ENCODE measurements at places on chromosomes 6 and 20.

- no peak for DNase-seq
These were observed at the start of gene GRIK2 for GRCh38 chr6:101393251-101393828. Gene GRIK2, plus strand, starts transcription at chr6:101393708.

DNA sequence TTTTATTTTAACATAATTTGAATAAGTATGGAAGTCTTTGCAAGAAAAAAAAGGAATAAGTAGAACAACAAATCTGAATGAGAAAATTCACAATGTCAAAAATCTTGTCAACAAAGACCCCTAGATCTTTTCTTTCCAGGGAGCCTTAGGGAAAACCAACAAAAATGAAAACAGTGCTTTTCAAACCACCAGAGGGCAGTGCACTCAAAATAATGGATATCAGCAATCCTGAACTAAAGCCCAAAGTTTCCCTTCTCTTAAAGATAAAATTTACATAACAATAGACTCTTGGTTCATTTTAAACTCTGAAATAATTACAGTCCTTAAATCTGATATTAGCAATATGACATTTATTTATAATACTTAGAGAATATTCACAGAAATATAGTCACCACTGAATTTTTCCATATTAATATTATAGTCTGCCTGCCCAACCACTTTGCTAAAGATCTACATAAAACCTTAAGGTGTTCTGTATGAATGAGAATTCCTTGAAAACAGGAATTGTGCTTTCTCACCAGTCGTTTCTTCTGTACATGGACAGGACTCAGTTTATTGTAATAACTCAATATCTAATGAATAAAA lies 105.3 kb upstream of the BMP5 start:
- DNase-seq = no peak

DNA sequence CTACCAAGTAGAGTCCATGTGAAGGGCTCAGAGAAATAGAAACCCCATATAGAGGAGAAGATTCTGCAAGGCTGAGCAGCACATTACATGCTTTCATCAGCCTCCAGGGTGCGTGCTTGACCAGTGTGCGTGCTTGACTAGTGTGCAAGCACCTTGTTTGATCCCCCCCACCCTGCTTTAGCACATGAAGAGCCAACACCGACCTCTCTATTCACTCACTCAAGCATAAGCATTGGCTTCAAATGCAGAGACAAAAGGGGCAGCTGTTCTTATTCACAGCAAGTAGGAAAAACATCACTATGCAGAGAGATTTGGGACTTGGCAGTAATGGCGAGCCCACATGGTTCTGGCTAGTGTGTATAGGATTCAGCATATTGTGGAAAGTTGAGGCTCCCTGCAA lies 278.7 kb upstream of the RNF217 start:
- DNase-seq = no peak

DNA sequence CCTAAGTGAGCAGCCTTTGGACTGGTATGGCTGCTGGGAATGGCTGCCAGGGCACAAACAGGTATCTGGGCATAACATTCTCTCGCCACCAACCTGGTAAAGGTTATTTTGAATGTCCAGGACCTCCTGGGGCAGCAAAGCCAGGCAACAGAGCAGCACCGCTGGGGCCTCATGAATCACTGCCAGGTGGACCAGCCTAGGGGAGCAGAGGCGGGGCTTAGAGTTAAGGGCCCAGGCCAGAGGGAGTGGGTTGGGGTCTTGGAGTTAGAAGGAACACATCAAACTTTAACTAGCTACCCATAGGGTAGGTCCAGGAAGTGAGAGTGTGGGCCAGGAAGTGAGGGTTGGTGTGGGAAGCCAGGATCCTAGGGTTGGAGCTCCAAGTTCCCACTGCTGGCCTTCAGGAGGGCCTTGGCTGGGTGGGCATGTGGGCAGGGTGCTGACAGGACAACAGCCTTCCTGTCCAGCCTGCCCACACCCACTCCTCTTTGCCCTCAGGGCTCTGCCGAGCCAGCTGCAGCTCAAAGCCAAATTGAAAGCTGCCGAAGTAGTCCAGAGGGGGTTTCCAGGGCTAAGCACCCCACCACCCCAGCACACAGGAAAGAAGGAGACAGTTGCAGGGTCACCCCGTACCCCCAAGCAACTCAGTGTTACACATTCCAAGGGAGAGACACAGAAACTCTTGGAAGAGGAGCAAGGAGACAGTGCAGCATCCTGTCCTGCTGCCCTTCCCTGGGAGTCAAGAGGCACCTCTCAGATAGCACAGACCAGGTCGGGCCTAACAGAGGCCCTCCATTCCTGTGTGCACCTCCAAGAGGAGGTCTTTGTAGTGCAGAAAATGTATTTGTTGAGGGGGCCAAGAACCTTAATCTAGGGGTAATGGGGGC lies 2.6 kb downstream of the NFKBIE start:
- DNase-seq = no peak

DNA sequence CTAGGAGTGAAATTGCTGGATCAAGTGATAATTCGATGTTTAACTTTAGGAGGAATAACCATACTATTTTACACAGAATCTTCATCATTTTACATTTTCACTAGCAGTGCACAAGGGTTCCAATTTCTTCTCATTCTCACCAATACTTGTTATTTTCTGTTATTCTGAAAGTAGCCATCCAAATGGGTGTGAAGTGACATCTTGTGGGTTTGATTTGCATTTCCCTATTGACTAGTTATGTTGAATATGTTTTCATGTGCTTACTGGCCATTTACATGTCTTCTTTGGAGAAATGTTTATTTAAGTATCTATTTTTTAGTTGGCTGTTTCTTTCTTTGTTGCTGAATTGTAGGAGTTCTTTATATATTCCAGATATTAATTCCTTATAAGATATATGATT lies 164.3 kb downstream of the CD109 start:
- no peak for DNase-seq

- DNase-seq = no peak
These were observed 6.1 kb downstream of the MMP24 start for GRCh38 chr20:35232575-35232974.

GRCh38 chr6:168908166-168908565 lies 345.5 kb downstream of the THBS2 start:
- no peak for DNase-seq

- DNase-seq = no peak
These were observed 501.3 kb downstream of the CD83 start for GRCh38 chr6:14618759-14619418.

GRCh38 chr20:46985250-46985649 lies 90.6 kb downstream of the EYA2 start:
- no peak for DNase-seq

DNA sequence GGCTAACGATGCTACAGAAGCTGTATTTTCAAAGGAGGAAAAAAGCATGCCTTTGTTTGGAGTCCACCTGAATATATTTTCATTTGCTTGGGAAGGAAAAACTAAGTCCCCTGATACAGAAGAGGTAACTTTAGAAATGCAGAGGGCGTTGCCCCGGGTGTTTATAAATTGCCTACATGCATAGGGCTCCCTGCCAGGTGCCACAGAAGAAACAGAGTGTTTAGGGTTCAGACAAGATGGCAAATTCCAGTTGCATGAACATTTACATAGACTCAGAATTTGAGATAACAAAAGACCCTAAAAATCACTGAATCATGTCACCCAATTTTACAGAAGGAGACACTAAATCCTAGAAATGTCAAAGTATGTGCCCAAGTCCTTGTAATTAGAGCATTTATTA lies 19.9 kb downstream of the RIN2 start:
- DNase-seq = no peak

- no peak for DNase-seq
These were observed 286.2 kb downstream of the THBS2 start for GRCh38 chr6:168967281-168967925.

- DNase-seq = no peak
These were observed 15.7 kb upstream of the POU5F1 start for GRCh38 chr6:31186052-31186734.

GRCh38 chr6:5670381-5670780 lies 336.3 kb downstream of the NRN1 start:
- no peak for DNase-seq

DNA sequence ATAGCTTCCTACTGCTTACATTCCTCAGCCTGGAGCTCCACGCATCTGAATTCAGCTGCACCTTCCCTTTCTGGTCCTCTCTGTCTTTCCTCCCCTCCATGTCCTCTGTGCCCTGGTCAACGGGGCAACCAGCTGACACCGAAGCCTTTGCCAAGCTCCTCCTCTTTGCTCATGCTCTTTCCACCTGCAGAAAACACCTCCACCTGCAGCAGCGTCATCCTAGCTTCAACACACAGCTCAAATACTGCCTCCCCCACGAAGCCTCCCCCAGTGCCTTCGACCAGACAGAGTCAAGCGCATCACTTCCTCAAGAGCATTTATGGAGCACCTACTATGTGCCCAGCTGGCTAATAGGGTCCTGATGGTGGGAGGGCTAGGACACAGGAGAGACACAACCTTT lies 9.2 kb downstream of the CDH22 start:
- DNase-seq = no peak

DNA sequence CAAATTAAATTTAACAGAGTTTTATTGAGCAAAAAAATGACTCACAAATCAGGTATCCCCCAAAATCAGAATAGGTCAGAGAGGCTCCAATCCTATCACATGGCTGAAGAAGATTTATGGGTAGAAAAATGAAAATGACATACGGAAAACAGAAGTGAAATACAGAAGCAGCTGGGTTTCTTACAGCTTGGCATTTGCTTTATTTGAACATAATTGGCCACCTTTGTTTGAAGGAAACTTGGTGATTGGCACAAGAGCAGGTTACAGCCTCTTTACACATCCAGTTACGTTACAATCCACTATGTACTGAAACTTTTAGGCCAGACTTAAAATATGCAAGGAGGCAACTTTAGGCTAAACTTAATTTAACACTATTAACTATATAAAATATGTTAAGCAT lies 11.7 kb upstream of the TREM2 start:
- no peak for DNase-seq
